CD8-positive, alpha-beta T cell (primary cell): ENCODE measurements at places on chromosomes 12 and 14. TPM values are rescaled to one million over a fixed set of nuclear protein-coding genes. Genes with fewer than 3 reads are reported as not detected.

Gene PKP2
- not detected for total RNA-seq

Gene PRB2
- total RNA-seq: not detected

Gene CMA1
- not detected for total RNA-seq

Gene PLXNC1
- 7.7 TPM for total RNA-seq

Gene VEZT
- total RNA-seq: 48.4 TPM

Gene VWF
- not detected for total RNA-seq

GRCh38 chr14:61712137-61712536 is 16.8 kb downstream of the HIF1A start:
- no peak for DNase-seq

DNA sequence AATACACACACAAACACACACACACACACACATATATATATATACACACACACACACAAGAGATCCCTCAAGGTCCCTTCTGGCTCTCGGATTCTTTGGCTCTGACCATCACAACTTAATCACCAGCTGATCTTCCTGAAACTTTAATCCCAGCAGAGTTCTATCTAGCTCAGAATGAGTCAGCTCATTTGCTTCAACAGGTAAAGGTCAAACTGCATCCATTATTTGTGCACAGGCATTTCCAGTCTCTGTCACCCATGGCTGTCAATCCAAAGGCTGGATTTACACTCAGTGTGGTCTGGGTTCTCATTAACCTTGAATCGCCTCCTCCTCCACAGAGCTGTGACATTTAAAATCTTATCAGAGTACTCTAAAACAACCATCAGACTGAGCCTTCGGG is 113.3 kb upstream of the TMPO start:
- DNase-seq: no peak

DNA sequence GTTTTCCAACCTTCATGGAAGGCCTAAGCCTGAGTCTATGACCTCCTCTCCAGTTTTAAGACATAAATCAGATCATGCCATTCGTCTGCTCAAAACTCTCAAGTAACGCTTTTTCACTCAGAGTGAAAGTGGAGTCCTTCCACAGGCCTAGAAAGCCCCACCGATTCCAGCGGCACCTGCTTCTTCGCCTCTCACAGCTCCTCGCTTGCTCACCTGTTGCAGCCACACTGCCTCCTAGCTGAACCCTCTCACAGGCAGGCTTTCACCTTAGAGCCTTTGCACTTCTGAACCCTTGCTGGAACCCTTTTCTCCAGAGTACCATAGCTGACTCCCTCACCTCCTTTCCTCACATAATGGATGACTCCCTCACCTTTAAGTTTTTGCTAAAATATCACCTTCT is 301.1 kb downstream of the ZFP36L1 start:
- no peak for DNase-seq

GRCh38 chr12:51428256-51428655 is 3.6 kb downstream of the SLC4A8 start:
- no peak for DNase-seq

GRCh38 chr12:13251521-13251920 is 55.0 kb downstream of the EMP1 start:
- no peak for DNase-seq

DNA sequence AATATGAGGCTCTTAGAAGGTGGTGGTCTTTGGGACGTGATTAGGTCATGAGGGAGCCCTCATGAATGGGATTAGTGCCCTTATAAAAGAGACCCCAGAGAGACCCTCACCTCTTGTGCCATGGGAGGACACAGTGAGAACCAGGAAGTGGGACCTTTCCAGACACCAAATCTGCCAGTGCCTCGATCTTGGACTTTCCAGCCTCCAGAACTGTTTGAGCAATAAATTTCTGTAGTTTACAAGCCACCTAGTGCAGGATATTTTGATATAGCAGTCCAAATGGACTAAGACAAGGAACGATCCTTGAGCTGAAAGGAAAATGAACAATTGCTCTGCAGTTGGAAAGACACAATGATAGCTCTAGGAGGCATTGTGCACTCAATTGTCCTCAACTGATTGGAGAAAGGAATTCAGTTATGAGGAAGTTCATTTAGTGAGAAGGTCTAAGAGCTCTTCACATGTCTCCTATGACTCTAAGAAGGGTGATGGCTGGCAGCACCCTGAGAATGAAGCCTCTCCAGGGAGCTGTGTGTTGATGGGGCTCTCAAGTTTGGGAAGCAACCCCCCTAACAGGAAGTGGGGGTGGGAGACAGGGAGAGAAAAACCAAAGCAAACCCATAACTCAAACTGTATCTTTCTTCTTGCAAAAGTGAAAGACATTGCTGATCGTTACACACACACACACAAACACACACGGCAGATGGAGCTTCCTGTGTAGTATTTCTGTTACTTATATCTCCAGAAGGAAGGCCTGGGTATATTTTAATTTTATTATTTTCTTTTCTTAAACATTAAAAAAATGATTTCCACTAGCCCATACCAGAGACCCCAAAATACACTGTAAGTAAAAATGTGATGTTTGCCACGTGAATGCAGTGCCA is 21.0 kb downstream of the CHST11 start:
- no peak for DNase-seq

DNA sequence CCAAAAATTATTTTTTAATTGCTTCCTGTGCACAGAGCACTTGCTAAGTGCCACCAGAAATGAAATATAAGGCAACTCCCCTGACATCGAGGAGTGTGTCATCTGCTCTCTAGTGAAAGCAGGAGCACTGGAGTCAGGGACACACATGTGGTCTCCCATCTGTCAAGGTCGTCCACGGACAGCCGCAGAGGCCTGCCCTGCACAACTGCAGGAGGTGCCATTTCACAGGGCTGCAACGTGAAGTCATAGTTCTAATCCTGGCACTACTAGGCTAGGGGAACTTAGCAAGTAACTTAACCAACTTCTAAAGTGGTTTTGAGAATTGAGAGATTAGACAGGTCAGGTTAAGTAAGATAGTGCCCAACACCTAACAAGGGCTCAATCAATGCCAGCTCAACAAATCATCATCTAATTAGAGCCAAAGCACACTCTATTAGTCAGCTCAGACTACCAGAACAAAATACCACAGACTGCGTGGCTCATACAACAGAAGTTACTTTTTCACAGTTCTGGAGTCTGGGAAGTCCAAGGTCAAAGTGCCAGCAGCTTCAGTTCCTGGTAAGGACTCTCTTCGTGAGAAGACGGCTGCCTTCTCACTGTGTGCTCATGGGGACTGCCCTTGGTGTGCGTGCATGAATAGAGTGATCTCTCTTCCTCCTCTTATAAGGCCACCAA is 30.7 kb downstream of the FOXN3 start:
- DNase-seq: no peak

DNA sequence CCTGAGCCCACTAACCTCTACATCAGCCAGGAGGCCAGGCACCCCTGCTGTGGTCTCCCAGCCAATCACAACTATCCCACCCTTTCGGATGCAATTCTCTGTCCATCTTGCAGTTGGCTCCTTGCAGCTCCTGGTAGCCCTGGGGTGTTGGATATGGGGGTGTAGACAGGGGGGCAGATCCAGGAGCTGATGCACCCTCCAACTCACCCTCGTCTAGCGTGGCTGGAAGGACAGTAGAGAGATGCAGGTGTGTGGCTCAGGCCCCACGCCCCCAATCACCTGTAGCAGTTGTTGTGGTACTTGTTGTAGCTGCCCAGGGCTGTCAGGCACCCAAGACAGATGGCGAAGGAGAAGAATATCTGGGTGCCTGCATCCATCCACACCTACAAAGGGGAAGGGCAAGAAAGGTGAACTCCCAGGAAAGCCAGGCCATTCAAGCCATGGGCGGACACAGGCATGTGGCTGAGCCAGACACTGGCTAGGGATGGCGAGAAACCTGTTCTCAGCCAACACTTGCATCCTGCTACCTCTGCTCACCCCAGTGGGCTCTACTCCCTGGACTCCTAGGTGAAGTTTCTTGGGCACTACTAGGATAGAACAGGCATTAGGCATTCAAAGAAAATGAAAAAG is 13.4 kb upstream of the SLC6A12 start:
- no peak for DNase-seq
